ENCODE measurements at places on chromosomes 16 and 17.
A peak's percentile ranks its signal among the peaks of the same experiment; 100 is the strongest.

DNA sequence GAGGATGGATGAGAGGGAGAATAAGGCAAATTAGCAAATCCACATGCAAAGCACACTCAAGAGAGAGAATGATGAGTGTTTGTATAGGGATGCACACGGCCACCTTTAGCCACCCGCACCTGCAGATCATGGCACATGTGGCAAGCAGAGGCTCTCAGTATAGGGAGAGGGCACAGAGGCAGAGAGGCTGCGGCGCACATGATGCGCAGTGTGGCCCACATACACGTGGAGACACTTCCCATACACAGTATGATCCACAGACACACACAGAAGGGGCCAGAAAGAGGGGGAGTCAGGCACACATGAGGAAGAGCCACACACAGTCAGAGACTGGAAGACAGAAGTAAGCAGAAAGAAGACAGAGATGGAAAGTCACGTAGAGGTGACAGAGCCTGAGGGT lies 6.5 kb upstream of the CHD3 start:
- no peak for DNase-seq

DNA sequence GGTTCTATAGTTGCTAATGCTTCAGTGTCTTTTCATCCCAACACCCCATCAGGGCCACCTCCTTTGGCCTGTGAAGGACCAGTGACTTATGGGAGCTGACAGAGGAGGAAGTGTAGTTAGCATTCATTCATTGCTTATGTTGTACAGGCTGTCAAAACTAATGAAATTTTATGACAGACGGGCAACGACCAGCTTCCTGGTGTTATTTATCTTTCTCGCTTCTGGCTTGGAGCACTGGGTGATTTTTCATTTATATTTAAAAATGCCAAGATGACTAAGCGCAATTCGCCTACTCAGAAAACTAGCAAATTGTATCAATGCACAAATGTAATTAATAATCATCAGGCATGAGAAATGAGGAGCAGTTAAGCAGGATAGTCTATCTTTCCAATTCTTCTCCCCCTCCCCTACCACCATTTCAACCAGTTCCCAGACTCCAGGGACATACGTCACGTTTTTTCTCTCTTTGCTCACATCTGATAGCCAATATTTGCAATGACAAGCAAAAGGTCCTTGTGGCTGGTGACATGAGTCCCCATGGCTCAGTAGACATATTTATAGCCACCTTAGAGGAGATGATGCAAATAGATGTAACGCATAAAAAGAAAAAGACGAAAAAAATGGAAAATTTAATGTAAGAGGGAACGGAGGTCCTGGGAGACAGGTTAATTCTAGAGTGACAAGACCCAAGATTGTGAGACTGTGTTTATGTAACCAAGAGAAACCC lies 11.2 kb downstream of the CDRT15 start:
- DNase-seq: no peak

DNA sequence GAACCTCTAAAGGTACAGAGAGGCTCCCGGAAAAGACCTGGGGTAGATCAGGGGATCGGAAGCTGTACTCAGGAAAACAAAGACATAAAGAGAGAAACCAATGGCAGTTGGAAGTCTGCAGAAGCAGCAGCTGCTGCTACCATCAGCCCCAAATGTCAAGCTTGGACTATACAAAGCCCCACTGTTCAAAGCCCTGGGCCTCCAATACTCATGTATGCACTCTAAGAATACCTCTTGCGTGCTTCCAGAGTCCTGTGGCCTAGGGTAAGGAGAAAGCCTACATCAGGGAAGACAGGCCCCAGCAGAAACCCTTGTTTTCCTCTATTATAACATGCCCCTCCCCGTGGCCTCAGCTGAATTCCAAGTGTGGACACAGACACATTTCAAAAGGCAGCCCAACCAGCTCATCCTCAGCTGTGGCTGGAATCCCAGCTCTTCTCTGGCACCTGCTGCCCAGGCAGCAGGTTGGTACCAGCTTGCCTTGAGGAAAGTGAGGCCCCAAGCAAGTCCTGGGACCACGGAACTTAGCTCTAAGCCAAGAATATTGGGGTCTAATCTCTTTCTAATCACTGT lies 19.3 kb upstream of the MTMR4 start:
- no peak for DNase-seq

DNA sequence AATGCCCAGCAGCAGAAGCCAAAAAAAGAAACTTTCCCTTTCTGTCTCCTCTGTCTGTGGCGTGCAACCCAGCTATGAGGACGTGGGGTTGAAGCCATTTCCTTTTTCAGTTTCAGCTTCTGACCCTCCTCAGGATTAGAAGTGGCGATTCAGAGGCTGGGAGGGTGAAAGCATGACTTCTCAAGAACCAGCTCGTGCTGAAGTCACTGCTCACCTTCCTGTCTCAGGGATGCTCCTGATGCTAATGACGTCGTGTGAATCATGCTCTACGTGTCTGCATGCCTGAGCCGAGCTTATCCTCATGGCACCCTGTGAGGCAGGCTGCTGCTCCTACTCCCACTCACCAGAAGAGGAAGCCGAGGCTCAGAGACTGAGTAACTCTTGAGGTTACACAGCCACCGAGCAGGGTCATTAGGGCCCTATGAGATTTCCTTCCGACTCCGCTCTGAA lies 5.7 kb upstream of the LPO start:
- peak; percentile 90 for DNase-seq

DNA sequence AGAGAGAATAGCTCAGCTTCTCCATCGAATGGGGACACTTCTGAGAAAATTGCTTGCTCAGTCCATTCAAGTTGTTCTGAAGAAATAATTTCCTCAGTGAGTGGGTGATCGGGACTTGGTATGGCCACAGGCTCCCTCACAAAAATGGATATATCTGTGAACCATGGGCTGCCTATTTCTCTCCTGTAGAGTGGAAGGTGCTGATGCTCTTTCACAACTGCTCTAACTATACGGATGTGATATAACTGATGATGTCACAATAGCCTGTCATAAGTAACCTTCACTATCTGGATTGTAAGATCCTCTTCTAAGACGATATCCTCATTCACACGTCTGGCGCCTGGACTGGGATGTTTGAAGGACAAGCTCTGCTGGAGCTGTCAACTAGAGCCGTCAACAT lies 4.7 kb upstream of the CCL18 start:
- no peak for DNase-seq

DNA sequence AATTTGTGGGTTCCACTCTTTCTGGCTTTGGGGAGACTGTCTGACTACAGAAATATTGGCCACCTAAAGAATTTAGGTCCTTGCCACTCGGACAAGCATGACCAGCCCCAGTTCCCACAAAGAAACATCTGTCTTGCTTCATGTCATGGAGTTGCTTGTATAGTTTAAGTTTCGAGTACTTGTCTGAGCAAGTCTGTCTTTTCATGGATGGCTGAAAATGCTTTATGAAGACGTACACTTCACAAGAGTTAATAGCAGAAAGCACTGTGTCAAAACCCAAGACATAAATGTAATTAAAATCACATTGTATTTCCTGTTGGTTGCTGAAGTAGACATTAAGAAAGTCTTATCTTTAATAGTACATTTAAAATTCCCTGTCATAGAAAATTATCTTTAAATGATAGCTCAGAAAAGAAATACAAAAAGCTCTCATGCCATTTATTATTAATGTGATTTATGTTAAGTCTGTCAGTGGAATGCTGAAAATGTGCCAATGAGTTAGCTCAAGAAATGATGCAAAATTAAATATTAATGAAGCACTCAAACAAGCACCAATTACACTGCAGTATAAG lies 29.8 kb upstream of the XYLT2 start:
- no peak for DNase-seq

DNA sequence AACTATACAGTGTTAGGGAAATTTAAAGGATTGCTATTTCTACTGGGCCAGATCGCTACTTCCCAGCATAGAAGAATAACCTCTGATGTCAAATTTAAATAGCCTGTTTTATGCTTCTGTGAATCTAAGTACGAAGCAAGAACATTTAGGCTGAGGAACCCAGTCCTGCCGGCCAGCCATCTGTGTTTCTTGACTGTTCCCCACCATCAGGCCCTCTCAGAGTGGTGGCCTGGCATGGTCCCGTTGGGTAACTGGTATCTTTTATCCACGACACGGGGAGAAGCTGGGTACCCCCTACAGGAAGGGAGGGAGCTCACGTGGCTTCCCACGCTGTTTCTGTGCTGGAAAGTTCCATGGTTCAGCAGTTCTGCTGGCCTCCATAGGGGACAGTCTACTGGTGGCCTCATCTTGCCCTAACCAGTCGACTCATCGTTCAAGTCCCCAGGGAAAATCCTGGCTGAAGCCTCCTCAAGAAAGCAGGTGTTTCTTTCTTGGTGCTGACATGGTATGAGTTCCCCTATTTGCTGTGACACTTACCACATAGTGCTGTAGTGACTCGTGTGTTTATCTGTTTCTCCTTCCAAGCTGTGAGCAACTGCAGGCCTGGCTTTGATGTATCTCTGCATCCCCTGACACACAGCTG lies 201.7 kb upstream of the NLRP1 start:
- peak; percentile 50 for DNase-seq

GRCh38 chr17:68533887-68534694 lies 21.9 kb downstream of the PRKAR1A start:
- peak; percentile 35 for DNase-seq

GRCh38 chr16:50395763-50396710 lies 27.2 kb upstream of the BRD7 start:
- no peak for DNase-seq

- DNase-seq: no peak
These were observed 363.3 kb upstream of the CDH5 start for GRCh38 chr16:66003201-66003600.

GRCh38 chr17:66904760-66905624 lies 59.5 kb upstream of the CACNG4 start:
- DNase-seq: no peak

GRCh38 chr17:57939797-57940196 lies 15.4 kb downstream of the CUEDC1 start:
- DNase-seq: no peak

Measured in mesendoderm (in vitro differentiated cells).